ENCODE measurements at places on chromosomes 1 and 21.

DNA sequence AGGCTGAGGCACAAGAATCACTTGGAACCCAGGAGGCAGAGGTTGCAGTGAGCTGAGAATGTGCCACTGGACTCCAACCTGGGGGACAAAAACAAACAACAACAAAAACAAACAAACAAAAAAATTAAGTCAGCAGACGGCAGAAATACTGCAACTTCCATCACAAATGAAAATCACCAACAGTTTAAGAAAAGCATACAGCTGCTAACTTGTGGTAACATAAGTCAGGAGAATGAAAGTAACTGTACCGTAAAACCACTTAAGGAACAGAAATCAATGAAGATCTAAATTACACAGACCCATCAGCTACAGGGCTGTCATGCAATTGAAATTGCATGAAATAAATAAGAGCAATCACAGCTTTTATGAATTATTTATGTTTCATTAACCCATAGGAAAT lies 25.0 kb downstream of the MCOLN2 start:
- DNase-seq: no peak

- no peak for DNase-seq
These were observed 2.4 kb downstream of the KRTAP10-2 start for GRCh38 chr21:44548922-44549321.

- DNase-seq: no peak
These were observed 369.4 kb upstream of the B3GALT2 start for GRCh38 chr1:193555662-193556441.

DNA sequence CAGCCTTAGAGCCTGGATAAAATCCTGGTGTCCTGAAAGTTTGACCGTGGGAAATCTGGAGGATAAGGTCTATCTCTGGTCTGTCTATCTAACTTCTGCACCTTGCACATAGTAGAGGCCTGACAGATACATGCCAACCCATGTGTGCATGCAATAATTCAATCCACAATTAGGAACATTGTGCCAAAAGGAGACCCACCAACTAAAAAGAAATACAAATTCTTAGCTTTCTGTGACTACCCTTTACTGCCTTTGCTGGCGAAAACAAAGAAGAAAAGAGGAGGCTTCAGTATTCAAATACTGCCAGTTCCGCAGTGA lies 381 bp upstream of the KLHL20 start:
- no peak for DNase-seq

DNA sequence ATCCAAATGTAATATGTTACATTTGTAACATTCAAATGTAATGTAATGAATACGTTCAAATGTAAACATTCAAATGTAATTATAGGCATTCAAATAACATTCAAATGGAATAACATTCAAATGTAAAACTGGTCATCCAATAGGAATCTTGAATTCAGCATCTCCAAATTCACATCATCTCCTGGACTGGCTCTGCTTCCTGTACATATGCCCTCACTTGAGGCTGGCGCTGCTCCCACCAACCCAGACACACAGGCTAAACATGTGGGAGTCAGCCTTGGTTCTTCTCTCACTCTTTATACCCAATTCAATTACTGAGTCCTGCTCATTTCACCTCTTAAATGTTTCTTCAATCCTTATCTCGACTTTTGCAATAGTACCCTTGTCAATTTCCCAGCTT lies 6.9 kb downstream of the EBNA1BP2 start:
- DNase-seq: no peak

GRCh38 chr21:32545948-32546441 lies 39.3 kb downstream of the TCP10L start:
- peak; percentile 43 for DNase-seq

GRCh38 chr1:3956527-3957170 lies 56.6 kb upstream of the C1orf174 start:
- DNase-seq: no peak

GRCh38 chr1:58318157-58319005 lies 228.1 kb downstream of the OMA1 start:
- DNase-seq: peak; percentile 30

GRCh38 chr1:222994511-222995235 lies 148.4 kb downstream of the TLR5 start:
- DNase-seq: peak; percentile 78

- DNase-seq: no peak
These were observed 8.0 kb downstream of the OR2L3 start for GRCh38 chr1:248054671-248055070.

DNA sequence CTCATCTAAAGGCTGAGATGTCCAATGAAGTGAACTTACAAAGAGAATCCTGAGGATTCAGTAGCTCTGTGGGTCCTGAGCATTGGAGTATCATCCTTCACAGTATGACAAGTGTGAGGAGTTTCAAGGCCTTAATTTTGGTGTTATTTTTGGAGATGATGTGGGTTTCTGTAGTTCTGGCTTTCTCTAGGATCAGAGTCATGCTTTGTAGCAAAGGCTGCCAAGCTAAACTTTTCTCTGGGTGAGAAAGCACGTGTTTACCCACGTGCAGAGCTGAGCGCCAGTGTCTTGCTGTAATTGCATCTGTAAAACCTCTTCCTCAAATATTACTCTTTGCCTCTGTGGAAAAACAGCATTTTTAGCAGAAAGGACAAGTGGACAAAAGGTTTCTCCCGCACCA lies 387.8 kb upstream of the LYPLAL1 start:
- peak; percentile 66 for DNase-seq

DNA sequence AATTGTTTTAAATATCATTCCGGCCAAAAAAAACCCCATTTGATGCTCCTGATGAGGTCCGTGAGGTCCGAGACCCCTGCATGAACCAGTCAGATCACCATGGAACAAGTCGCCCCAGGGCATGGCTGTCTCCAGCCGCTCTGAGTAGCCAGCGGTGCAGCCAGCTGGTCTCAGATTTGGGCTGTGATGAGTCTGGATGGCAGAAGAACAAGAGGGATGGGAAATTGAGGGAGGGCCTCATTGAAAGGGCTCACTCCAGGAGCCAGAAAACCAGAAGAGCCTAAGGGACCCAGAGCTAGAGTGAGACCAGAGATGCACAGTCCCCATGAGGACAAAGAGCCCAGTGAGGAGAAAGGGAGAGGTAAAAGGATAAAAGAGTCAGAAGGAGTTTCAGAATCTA lies 174.0 kb downstream of the TOMM20 start:
- no peak for DNase-seq

DNA sequence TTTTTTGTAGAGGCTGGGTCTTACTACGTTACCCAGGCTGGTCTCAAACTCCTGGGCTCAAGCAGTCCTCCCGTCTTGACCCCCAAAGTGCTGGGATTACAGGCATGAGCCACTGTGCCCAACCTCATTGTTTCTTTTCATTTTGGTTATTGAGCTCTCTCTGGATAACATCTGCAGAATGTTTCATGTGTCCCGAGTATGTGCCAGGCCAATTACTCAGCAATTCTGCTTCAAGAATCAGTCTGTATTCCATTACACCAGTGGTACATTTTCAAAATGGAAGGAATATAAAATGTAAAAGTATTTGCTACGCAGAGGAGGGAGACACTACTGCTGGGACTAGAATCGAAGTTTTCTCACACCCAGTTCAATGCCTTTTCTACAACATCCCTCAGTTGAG lies 1.7 kb upstream of the ELOA start:
- no peak for DNase-seq

GRCh38 chr1:115680730-115681111 lies 39.0 kb downstream of the VANGL1 start:
- no peak for DNase-seq

DNA sequence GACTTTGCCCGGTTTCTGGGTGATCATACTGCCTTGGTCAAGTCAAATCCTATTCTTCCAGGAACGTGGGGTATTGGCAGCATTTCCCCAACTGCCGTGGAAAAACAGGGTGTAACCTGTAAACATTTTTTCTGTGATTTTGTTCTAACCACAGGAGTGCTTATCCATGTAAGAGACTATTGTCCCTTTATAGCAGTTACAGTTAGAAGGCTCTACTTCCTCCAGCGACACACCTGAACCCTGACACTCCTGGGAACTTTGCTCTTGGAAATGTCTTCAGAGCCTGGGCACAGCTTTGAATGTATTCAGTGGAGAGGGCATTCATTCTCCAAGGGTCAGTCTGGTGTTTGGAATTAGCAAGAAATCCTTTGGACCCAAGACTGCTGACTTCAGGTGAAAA lies 26.4 kb upstream of the ARHGEF10L start:
- DNase-seq: no peak

- DNase-seq: no peak
These were observed 30.5 kb downstream of the SIM2 start for GRCh38 chr21:36729310-36729970.

GRCh38 chr1:246638941-246639655 lies 72.8 kb downstream of the CNST start:
- DNase-seq: no peak

DNA sequence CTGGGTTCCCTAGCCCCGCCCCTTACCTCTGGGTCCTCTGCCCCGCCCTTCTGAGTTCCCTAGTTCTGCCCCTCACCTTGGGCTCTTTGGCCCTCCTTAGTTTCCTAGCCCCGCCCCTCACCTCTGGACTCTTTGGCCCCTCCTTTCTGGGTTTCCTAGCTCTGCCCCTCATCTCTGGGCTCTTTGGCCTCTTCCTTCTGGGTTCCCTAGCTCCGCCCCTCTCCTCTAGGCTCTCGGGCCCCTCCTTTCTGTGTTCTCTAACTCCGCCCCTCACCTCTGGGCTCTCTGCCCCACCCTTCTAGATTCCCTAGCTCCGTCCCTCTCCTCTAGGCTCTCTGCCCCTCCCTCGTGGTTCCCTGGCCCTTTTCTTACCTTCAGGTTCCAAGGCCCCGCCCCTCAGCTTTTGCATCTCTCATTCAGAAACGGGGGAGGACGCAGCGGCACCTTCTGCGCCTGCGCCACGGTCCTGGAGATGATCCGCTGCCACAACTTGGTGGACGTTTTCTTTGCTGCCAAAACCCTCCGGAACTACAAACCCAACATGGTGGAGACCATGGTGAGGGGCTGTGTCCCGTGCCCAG lies 88.5 kb downstream of the PTPRU start:
- no peak for DNase-seq

DNA sequence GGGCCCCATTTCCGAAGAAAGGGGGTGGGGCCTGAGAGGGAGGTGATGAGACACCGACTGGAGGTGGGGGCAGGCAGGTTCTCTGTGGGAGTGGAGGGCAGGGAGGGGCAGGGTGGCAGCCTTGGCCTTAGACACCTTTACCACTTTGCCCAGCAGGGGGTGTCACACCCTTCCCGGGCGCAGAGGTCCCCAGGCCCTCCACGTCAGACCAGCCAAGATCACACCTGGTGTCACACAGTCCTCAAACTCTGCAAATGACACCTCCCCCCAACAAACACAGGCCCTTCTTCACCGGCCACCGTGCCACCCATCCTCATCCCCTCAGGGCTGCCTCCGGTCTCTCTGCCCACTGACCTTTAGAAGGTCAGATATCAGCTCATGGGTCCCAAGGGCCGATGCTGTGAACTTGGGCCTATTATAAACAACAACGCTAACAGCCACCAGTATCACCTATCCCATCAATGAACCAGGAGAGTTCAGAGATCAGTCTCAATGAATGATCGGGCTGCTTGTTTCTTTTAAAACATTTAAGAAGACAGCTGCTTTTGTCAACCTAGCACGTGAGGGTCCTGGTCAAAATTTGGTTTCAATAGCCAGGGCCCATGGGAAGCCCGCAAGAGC lies 103.9 kb downstream of the CASZ1 start:
- DNase-seq: no peak

GRCh38 chr1:32901823-32902534 lies 790 bp upstream of the TMEM54 start:
- no peak for DNase-seq

DNA sequence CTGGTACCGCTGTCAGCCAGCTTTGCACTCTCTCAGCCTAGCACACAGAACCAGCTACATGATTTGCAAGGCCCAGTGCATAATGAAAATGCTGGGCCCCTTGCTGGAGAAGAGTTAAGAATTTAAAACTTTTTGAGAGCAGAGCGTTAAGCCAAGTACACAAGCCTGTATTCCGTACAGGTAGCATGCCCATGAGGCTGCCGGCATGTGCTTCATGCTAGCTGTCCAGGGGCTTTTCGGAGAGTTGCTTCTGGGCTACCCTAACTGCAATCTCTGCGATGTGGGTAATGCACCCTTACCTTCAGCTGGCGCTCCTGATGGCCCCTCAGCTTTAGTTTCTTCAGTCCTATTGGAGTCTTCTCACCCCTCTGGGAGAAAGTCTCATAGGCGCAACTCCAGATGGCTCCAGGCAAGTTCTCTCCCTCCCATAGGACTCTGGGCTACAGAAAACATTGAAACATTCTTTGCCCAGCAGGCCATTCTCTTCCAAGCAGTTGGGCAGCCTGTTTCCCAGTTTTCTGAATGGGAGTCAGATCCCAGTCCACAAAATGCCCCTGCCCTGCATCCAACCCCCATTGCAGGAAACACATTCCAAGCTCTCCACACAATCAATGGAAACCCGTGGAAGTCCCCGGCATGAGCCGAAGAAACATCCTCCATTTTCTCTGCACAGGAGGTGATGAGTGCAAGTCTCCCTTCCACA lies 5.7 kb upstream of the AKT3 start:
- DNase-seq: no peak

DNA sequence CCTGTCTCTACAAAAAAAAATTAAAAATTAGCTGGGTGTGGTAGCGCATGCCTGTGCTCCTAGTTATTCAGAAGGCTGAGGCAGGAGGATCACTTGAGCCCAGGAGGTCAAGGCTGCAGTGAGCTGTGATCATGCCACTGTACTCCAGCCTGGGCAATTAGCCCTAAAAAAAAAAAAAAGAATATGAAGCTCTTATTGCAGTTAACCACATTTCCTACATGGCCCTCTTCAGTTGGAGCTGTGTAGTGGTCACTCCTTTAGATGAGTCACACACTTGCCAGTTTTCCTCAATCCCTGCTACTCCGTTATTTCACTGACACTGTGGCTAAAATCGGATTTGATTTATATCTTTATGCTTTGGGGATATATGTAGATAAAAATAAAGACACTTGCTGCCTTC lies 11.8 kb downstream of the NFYC start:
- DNase-seq: peak; percentile 93

DNA sequence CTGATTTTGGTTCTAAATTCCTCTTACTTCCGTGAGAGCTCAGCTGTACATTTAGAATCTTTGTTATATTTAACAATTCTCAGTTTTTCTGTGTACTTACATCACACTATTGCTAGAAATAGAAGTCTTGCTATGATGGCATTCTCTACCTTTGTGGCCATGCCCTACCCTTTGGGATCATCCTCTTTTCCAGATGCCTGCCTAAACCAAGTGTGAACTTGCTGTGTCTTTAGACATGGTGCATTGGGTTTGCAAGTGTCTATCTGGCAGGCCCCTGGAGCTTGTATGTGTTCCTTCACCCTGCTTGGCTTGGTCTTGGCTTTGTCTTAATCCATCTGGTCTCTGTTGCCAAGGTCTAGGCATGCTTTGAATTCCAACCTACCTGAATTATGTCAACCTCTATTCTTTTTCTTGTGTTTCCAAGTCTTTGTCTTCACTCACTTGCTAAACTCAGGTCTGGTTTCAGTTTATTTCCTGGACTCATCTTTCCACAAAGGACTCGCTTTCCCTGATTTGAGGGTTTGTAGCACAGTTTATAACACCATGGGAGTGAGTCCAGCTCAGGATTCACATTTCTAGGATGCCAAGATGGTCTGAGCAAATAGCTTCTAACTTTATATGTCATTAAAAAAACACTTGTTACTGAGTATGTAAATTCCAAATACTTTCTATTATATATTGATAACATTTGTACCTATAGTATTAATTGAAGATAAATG lies 20.6 kb upstream of the APOBEC4 start:
- no peak for DNase-seq

Measured in fibroblast of mammary gland (primary cell).